Suppressor macrophage treated with lipopolysaccharide for 4 hours (primary cell): ENCODE measurements at places on chromosomes 3 and 15.

- DNase-seq = no peak
Measured at GRCh38 chr15:100592898-100593297, 9.1 kb downstream of the LINS1 start.

GRCh38 chr15:65902373-65902772 lies 33.1 kb downstream of the RAB11A start:
- peak; percentile 91 for DNase-seq

GRCh38 chr3:167899093-167899492 lies 163.6 kb downstream of the SERPINI1 start:
- peak; percentile 46 for DNase-seq

GRCh38 chr3:188938999-188939398 lies 232.8 kb upstream of the TPRG1 start:
- DNase-seq = no peak

- DNase-seq = no peak
Measured at GRCh38 chr3:184812662-184813042, 686 bp downstream of the VPS8 start.

- DNase-seq = no peak
Measured at GRCh38 chr3:193297421-193297820, 56.4 kb downstream of the PLAAT1 start.

- peak; percentile 40 for DNase-seq
Measured at GRCh38 chr15:41809121-41809520, 18.8 kb upstream of the JMJD7 start.

GRCh38 chr15:41930221-41930866 lies 36.5 kb upstream of the SPTBN5 start:
- DNase-seq = peak; percentile 81

- DNase-seq = no peak
Measured at GRCh38 chr3:18007980-18008379, 265.5 kb upstream of the TBC1D5 start.

GRCh38 chr15:88375234-88375927 lies 91.8 kb downstream of the MRPL46 start:
- no peak for DNase-seq

- DNase-seq = no peak
Measured at GRCh38 chr3:150426292-150426691, 18.2 kb downstream of the TSC22D2 start.

- DNase-seq = no peak
Measured at GRCh38 chr15:82931221-82931620, 21.3 kb downstream of the HOMER2 start.

GRCh38 chr15:55108858-55109518 lies 87.8 kb downstream of the RSL24D1 start:
- peak; percentile 73 for DNase-seq

DNA sequence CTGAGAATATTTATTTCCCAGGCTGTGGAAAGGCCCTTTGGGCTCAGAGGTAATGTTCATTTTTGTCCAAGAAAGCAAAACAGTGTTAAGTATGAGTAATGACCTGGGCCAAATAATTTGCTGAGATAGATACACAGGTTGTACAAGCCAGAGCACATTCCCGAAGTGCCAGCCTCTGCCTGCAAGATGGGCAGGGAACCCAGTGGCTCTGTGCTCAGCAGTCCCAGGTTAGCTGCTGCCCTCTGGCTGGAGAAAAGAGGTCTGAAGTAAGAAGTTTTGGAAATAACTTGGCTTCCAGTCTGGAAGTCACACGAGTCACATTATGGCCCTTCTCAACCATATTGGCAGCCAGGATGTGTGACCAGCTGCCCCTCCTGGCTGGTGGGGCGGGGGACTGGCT lies 20.2 kb downstream of the MYZAP start:
- no peak for DNase-seq

- DNase-seq = no peak
Measured at GRCh38 chr3:57617739-57618138, 20.6 kb upstream of the ARF4 start.

- DNase-seq = peak; percentile 79
Measured at GRCh38 chr15:89206908-89207331, 14.5 kb downstream of the RLBP1 start.

GRCh38 chr3:195052939-195053338 lies 218.0 kb downstream of the XXYLT1 start:
- no peak for DNase-seq

- no peak for DNase-seq
Measured at GRCh38 chr3:6444888-6445658, 415.8 kb upstream of the GRM7 start.

DNA sequence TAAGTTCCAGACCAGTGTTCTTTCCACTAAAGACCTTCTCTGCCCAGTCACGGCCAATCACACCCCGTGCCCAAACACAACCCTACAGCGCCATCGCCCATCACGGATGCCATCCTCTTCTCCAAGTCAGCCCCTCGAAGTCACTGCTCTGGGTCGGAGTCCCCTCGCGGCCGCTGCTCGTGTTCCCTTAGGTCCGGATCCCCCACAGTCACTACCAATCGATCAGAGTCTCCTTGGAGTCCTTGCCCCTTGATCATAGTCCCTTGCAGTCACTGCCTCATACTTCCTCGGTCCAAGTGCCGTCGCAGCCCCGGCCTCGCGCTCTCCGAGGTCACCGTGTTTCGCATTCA lies 461 bp downstream of the PCYT1A start:
- DNase-seq = peak; percentile 56

- DNase-seq = no peak
Measured at GRCh38 chr3:127043041-127043641, 60.2 kb downstream of the PLXNA1 start.

- no peak for DNase-seq
Measured at GRCh38 chr3:37670961-37671483, 190.7 kb upstream of the CTDSPL start.

GRCh38 chr15:91447991-91448644 lies 348.1 kb downstream of the SV2B start:
- no peak for DNase-seq

GRCh38 chr15:29838352-29839010 lies 16.2 kb upstream of the TJP1 start:
- no peak for DNase-seq

GRCh38 chr15:67968564-67968963 lies 85.6 kb upstream of the PIAS1 start:
- no peak for DNase-seq

DNA sequence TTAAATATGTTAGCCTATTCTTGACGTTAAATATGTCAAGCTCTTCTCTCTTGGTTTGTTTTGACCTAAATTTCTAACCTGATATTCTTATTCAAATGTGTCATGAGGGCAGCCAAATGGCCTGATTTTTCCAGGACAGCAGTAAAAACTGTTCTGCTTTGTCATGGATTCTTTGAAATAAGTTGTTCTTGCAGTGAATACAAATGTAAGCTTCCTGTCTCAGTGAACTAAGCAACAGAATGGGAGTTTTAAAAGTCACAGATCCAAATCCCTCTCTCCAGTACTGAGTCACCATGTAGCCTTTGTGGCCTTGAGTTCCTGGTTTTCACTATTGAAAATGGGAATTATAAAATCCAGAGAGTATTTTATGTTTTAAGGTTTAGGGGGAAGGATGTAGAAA lies 301.8 kb downstream of the NLGN1 start:
- DNase-seq = no peak

DNA sequence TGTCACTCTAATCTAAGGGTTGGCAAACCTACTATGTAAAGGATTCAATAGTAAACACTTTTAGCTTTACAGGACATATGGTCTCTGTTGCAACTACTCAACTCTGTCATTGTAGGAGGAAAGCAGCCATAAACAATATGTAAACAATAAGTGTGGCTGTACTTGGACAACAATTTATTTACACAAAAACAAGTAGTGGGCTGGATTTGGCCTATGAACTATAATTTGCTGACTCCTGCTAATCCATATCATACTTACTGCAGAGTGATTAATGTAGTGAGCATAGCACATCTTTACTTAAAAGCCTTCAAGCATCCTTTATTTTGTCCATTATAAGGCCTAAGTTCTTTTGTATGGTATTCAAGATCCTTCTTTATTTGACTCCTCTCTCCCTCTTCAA lies 441.9 kb downstream of the ZIC1 start:
- DNase-seq = no peak

DNA sequence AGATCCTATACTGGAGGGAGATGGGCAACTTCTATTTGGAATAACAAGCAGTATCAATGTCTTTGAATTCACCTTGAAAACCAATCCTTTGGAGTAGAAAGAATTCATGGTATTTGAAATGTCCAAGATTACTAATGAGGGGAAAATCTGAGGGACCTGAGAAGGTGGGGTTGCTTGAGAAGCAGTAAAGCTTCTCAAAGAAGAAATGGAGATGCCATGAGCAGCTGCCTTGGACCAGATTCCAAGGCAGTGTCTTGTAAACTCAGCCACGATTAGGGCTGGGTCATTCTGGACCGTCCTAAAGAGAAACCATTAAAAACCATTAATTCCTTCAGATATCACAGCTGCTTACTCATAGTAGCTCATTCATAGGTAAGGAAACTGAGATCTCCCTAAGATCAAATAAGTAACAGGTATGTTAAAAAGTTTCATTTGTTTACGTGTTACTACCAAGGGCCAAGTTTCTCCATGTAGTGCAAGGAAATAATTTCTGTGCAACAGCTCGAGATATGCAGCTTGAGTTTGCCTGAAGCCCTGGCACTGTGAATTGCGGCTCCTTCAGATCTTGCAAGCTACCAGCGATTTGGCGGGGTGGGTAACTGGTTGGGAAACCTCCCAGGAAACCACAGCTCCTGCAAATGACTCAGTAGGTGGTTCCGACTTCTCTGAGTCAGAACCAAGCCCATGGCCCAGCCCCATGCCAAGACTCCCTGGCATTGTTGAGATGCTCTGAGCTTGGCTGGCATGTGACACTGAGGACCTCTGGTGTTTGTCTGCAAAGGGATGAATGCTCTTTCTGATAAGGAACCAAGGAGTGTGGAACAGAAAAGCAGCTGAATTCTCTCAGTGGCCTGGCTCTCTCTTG lies 296.8 kb downstream of the RORA start:
- peak; percentile 5 for DNase-seq

- no peak for DNase-seq
Measured at GRCh38 chr3:65924762-65925161, 114.0 kb downstream of the MAGI1 start.

- DNase-seq = no peak
Measured at GRCh38 chr15:100937171-100937570, 18.0 kb downstream of the LRRK1 start.

DNA sequence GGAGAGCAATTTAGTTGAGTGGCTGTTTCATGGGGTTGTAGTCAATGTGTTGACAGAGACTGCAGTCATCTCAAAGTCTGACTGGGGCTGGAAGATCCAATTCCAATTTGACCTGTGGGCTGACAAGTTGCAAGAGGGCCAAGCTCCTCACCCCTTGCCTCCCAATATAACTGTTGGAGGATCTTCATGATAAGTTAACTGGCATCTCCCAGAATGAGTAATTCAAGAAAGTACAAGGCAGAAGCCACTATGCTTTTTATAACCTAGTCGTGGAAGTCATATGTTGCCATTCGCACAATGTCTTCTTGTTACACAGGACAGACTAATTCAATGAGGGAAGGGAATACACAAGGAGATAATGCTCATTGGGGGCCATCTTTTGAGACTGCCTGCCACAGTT lies 29.1 kb downstream of the GPR15 start:
- DNase-seq = no peak

GRCh38 chr3:172604895-172605646 lies 81.8 kb upstream of the TNFSF10 start:
- no peak for DNase-seq

DNA sequence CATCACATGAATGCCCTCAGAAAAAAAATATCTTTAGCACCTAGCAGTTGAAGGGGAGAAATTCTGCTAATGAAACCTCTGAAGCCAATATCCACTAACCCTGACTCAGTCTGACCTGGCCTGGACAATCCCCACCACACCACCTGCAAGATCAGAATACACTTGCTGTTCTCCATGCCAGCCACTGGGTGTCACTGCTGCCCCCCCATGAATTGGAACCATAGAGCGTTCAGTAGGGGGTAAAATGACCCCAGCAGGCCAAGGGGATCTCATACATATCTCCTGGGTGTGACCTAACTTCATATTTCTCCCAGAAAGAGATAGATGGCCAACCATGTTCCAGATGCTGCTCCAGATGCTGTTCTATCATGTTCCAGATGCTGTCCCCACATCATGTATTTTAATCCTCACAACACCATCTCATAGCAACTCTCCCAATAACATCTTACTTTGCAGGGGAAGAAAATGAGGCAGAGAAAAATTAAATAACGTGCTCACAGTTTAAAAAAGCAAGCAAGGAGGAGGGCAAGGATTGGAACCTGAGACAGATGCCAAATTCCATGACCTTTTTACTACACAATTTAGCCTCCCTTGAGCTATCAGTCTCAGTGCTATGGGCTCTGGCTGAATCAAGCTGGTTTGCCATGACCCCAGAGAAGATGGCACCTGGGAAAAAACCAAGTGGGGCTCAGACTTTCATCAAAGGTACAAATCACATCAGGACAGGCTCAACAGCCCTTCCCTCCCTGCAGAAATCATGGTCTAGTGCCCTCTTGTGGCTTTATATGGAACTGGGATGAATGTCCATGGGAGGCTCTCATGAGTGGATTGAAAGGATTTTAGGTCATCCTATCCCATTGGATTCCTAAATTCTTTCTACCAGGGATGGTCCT lies 12.4 kb downstream of the NTRK3 start:
- peak; percentile 31 for DNase-seq

DNA sequence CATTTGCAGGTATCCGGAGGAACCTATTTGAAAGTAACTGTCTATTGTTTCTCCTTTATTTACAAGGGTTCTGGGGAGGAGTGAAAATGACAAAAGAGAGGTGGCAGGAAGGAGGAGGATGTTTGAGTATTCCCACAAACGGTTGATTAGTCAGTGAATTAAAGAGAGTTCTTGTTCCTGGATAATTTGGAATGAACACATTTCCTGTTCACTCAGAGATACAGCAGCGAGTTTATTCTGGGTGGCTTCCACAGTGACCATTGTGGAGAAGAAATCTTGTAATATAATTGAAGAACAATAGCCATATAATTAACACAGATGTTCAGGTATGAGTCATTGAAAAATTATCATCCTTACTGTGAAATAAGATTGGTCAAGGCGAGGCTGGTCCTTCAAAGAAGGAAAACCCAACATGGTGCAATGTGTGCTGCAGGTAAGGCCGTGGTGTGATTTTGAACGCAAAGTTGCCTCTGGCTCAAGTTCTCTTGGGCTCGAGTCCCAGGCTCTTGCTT lies 77.3 kb downstream of the NFKBIZ start:
- DNase-seq = no peak
